ENCODE measurements at places on chromosomes 1 and 21.

DNA sequence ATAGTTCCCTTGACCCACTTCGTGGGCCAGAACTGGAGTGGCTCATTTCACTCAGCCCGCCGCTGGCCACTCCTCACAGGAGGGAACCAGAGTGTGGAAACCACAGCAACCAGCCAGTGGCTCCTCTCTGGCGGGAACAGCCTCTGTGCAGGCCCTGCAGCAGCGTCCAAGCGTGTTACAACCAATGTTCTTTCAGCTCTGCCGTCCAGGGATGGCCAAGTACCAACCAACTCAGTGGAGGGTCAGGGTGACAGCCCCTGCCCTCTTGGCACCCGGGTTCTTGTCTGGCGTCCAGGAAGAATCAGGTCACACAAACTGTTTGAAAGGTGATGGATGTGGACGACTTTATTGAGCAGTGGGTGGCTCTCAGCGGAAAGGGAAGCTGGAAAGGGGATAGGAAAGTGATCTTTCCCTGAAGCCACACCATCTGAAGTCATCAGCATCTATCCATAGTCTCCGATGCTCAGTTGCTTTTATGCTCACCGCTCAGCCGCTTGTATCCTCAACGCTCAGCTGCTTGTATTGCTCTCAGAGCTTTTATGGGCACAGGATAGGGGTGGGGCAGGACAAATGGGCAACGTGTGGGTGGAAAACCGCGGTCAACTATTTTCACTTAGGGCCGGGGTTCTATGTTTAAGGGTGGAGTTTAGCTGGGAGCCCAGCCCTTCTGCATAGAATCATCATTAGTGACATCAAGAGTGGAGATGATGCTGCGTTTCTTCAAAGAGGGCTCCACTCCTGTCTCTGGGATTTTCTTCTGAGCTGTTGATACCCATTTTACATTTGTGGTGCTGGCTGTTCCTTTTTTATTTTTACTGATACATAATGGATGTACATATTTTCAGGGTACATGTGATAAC is 250.2 kb downstream of the RRAGC start:
- no peak for DNase-seq

- peak; percentile 45 for DNase-seq
Measured at GRCh38 chr1:46616277-46617107, at the start of gene MOB3C. Gene MOB3C (minus strand): TSS chr1:46616811. CDS start chr1:46613321, 3,490 bp downstream.

DNA sequence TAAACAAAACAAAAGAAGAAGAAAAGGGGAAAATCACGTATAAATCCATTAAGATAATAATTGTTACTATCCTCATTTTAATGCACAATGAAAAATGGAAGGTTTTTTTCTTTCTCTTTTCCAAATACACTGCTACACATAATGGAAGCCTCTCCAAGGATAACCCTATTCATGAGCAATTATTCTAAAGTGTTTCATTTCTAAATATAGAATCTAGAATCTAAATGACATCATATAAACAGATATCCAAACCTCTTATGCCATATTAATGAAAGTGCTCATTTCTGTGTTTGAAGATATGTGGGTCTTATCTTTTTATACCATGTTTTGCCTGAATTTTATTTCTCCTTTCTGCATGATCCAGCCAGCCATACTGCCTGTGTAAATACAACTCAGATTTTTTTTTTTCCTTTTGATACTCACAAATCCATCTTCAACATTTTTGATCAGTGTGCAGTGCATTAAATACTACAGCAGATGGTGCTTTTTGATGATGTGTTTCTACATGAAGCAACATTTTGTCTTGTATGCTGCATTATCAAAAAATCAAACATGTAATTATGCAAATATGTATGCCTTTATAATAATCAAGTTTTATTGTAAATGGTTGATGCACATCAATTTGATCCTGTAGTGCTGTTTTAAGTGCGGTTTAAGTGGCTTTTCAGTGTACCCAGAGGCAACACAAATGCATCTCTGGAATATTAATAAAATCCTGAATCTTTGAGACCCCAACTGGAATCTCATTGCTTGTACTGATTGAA is 625.6 kb upstream of the PTBP2 start:
- no peak for DNase-seq

DNA sequence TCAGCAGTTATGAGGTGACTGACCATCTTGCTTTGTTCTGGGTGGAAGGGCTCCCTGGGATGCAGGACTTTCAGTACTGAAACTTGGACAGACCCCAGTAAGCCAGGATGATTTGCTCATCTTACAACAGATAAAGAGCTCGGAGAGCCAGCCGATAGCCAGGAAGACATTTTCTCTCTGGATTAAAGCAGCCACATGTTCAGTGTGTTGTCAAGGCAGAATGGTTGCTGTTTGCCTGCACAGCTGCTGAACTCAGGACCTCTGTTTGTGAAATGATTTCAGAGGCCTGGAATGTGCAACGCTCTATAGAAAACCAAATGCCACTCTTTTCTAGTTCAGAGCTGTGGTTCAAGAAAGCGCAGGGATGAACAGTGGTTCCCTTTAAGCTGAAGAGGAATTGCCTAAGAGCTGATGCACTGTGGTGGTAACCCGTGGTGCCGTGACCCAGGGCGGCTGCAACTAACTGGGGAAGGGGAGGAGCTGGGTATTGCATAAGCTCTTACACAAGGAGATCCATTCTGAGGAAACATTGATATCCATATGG is 40.7 kb downstream of the CASQ2 start:
- no peak for DNase-seq

DNA sequence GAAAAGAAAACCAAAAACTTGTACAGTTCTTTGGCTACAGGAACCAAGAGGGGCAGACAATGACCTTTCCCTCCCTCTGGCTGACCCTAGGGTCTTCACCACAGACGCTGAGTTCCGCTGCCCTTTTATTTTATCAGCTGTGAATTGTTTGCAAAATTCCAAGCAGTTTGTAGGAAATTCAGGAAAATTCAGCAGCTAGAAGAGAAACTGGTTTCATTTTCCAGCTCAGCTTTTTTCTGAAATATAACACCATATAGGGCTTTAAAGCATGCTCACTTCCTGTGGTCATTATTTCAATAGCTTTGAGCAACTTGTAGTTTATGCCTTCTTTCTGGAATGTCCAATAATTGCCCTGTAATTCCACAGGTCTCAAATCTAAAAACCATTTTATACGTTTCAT is 5.5 kb upstream of the PIK3R3 start:
- no peak for DNase-seq

DNA sequence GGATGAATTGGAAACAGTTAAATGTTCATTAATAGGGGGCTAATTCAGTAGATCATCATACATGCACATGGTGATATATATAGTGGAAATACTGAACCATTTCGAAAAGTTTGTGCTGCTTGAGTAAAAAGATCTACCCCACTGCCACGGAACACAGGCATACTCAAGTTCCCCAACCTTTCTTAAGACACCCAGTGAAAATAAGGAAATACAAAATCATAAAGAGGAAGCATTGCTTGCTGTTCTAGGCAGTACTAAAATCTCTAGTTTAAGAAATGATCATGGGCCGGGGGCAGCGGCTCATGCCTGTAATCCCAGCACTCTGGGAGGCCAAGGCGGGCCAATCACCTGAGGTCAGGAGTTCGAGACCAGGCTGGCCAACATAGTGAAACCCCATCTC is 37.6 kb upstream of the KIRREL1 start:
- no peak for DNase-seq

GRCh38 chr1:155130272-155131006 is 2.8 kb downstream of the EFNA1 start:
- no peak for DNase-seq

DNA sequence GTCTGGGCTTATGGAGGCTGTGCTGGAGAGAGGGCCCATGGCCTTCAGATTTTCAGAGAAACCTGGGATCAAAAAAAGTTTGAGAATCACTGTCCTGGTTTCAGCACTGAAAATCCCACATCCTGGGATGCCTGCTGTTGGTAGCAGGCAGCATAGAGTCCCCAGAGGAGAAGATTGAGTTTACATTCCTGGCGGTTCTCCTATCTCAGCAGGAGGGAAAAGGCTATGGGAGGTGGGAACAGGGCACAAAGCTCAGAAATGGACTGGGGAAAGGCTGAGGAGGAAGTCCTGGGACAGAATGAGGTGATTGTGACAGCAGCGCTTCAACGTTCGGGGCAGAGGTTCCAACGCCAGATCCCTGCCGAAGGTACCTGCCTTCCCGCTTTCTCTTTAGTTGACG is 103.4 kb downstream of the ETS2 start:
- no peak for DNase-seq

- DNase-seq, result no peak
Measured at GRCh38 chr1:176444286-176444685, 18.7 kb upstream of the PAPPA2 start.

DNA sequence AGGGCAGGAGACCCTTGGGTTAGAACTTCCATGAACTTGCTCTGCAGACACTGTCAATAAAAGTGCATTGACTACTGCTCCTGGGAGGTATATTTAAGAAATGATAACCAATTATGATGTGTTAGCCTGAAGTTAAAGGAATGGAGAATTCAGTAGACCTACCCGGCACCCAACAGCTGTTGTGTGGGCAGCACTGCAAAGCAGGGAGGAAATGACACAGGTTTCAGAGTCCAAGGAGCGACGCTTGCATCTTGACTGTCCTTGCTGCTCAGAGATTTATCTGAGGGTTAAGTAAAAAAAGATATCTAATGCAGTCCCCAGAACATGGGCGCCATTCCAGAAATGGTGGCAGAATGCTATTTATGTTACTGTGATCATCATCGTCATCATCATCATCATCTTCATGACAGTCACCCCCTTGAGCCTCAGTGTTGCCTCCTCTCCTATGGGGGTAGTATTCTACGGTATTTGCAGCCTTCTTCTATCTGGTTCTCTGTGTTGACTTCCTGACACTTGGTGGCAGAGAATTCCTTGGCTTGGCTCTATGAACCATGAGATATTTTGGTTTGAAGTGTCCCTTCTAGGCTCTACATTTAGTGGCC is 225.9 kb downstream of the KAZN start:
- no peak for DNase-seq

- DNase-seq, result no peak
Measured at GRCh38 chr1:59005491-59006288, 221.8 kb upstream of the JUN start.

GRCh38 chr1:23150125-23150524 is 18.5 kb downstream of the LUZP1 start:
- no peak for DNase-seq

DNA sequence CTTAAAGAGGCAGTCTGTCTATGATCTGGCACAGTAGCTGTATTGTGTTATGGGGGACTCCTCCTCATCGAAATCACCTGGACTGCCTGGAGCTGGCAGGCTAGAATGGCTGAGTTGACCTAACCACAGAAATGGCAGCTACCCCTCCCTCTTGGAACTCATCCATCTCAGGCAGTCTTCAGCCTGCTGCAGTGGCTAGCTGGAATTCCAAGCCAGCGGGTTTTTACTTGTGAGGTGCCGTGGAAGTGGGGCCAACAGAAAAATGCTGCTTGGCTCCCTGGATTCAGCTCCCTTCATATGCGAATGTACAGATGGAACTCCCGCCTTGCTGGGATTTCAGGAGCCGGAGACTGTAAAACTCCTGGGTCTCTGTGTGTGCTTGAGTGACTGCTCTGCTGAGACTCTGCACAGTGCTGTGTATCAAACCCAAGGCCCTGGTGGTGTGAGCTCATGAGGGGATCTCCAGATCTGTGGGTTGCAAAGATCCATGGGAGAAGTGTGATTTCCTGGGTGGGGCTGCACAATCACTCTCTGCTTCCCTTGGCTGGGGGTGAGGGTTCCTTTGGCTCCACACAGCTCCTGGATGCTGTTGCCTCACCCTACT is 316.9 kb downstream of the CTH start:
- DNase-seq, result no peak

GRCh38 chr1:105793536-105794146 is 1262.8 kb upstream of the PRMT6 start:
- DNase-seq, result no peak

GRCh38 chr1:231679109-231679508 is 52.5 kb downstream of the DISC1 start:
- no peak for DNase-seq

GRCh38 chr1:170707959-170708655 is 44.2 kb downstream of the PRRX1 start:
- no peak for DNase-seq

GRCh38 chr1:206788487-206789050 is 16.3 kb upstream of the IL10 start:
- no peak for DNase-seq

- DNase-seq, result no peak
Measured at GRCh38 chr1:107807855-107808254, 157.1 kb downstream of the VAV3 start.

- no peak for DNase-seq
Measured at GRCh38 chr1:192524223-192524622, 51.4 kb upstream of the RGS1 start.

GRCh38 chr21:23853796-23854379 is 1753.4 kb downstream of the MRPL39 start:
- DNase-seq, result no peak

- no peak for DNase-seq
Measured at GRCh38 chr1:231958448-231958847, 331.9 kb downstream of the DISC1 start.

- no peak for DNase-seq
Measured at GRCh38 chr1:217590598-217590997, 40.3 kb downstream of the GPATCH2 start.

GRCh38 chr1:22454476-22455056 is 2.9 kb downstream of the ZBTB40 start:
- no peak for DNase-seq

DNA sequence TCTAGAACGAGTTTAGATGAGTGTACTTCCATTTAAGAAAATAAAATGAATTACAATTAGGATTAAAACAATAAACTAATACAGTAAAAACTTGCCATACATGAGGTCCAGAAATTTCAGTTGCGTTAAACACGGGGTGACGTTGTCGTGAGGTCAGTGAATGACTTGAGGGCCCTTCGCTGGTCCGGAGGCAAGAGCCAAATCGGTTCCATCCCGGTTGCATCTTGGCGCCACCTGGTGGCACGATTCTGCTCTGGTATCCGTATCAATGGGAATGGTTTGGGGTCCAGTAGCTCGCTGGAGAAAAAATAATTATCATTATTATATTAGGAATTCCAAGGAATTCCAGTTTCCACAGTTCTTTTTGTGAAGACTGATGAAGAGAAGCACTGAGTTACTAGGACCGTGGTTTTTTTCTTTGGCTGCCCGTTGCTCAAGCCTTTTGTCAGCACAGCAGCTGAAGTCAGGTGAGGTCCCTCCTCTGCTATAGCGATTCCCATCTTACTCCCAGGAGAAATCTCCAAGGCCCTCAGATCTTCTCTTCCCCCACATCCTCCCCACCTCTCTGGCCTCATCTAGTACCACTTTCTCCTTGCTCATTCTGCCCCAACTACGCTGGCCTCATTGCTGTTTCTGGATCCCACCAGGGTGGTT is 161.4 kb downstream of the SLC35F3 start:
- DNase-seq, result peak; percentile 61

GRCh38 chr1:178724376-178724727 is 692 bp upstream of the RALGPS2 start:
- no peak for DNase-seq

GRCh38 chr21:33064623-33065390 is 5.1 kb upstream of the OLIG1 start:
- DNase-seq, result no peak
